ENCODE measurements at places on chromosomes 1 and 21. TPM values are rescaled to one million over a fixed set of nuclear protein-coding genes. Genes with fewer than 3 reads are reported as not detected.

GRCh38 chr21:33315946-33316710, 8.6 kb upstream of the IFNAR1 start:
- DNase-seq, result no peak

DNA sequence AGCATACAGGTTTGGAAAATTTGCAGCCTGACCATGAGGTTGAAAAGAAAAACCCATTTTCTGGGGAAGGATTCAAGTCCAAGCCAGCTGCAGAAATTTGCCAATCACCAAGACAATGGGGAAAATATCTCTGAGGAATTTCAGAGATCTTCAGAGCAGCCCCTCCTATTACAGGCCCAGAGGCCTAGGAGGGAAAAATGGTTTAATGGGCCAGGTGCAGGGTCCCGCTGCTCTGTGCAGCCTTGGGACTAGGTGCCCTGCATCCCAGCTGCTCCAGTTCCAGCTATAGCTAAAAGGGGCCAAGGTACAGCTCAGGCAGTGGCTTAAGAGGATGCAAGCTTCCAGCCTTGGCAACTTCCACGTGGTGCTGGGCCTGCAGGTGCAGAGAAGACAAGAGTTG, 113.5 kb downstream of the GABPA start:
- DNase-seq, result no peak

KRTAP7-1 gene
- not detected for total RNA-seq

DNA sequence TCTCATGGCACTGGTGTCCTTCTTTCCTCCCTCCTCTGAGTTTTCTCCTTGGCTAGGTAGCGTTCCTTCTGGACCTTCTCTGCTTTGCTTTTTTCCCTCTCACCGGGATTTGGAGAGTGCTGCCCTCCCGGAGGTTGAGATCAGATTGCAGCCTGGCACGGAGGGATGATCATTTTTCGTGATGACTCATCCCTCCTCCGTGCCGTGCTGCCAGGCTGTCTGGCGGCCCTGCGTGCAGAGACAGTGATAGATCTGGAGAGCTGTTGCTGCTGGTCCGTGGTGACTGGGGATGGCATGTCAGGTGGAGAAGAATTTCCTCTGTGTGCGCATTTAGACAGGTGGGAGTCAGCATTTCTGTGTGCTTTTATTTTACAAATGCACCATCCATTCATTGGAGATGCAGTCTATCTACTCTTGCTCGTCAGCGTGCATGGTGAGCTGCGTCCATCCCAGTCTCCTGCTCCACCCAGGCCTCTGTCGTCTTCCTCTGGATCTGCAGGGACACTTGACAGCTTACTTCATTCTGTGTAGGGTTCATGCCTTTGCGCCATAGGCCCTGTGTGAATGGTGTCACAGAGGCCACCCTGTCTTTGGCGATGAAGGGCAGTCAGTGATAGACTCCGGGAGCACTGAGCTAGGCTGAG, 104.4 kb downstream of the PCBP3 start:
- peak; percentile 92 for DNase-seq

DNA sequence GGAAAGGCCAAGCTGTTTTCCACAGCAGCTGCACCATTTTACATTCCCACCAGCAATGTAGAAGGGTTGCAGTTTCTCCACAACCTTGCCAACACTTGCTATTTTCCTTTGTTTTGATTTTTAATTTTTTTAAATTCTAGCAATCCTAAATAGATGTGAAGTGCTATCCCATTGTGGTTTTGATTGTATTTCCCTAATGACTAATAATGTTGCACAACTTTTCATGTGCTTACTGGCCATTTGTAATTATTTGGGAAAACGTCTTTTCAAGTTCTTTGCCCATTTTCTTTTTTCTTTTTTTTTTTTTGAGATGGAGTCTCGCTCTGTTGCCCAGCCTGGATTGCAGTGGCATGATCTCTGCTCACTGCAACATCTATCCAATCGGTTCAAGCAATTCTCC, 53.9 kb downstream of the VCAM1 start:
- no peak for DNase-seq

GRCh38 chr1:59396387-59396786, 99.5 kb downstream of the FGGY start:
- DNase-seq, result no peak

- no peak for DNase-seq
These were observed 712 bp downstream of the TEKT2 start for GRCh38 chr1:36084497-36085115.

SPRR2F gene
- total RNA-seq, result not detected

- no peak for DNase-seq
These were observed 70.7 kb downstream of the RPE65 start for GRCh38 chr1:68379085-68379478.

KCNJ6 gene
- not detected for total RNA-seq

GRCh38 chr1:26862781-26863684, at the start of gene SFN:
SFN (plus strand) TSS chr1:26863149; CDS start chr1:26863213, 64 bp downstream.
- peak; percentile 72 for DNase-seq

- no peak for DNase-seq
These were observed 149.4 kb downstream of the FAM78B start for GRCh38 chr1:166017395-166017794.

- no peak for DNase-seq
These were observed 39.0 kb upstream of the SYNC start for GRCh38 chr1:32741413-32742198.

DNA sequence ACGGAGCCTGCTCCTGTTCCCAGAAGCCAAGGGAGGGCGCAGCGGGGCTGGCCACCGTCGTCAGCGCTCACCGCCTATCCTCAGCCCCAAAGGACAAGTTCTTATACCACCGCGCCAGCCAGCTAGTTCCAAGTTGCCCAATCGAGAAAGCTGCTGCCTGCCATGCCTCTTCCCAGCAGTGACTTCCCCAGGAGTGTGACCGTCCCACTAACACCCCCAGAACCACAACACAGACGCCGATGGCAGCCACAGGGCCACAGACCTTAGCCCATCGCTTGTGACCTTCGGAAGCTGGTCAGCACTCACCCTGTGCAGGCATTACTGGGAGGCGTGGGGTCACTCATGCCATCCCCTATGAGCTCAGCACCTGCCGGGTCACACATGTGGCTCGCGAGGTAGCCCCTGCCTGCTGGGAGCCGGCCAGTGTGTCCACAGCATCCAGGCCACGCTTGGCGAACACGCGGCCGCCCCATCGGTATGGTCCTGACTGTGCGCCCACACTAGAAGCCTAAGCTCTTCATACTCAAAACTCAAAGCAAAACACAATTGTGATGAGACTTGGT, 20.1 kb downstream of the NADK start:
- DNase-seq, result peak; percentile 5

- DNase-seq, result no peak
These were observed 29.1 kb downstream of the LAMB3 start for GRCh38 chr1:209622841-209623829.

DNA sequence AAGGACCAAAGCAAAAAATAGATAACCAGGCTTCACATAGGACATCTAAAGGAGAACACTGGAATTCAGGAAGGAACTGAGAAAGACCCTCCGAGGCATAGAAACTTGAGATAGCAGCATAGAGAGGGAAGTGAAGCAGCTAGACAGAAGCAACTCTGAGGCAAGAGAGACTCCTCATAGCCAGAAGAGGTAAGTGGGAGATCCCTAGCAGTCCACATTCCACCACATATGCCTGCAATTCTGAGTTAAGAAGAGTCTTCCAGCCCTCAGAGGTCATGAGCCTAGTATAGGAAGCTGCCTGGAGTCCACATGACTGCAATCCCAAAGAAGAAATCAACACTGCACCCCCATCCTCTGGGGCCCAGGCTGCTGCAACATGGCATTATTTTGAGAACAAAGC, 13.9 kb upstream of the FGGY start:
- no peak for DNase-seq

GRCh38 chr1:246724016-246724730, at the start of gene SCCPDH:
SCCPDH (plus strand) TSS chr1:246724409; CDS start chr1:246724423, 14 bp downstream.
- DNase-seq, result peak; percentile 25

- DNase-seq, result peak; percentile 9
These were observed 72.8 kb downstream of the CD2 start for GRCh38 chr1:116826818-116827606.

DNA sequence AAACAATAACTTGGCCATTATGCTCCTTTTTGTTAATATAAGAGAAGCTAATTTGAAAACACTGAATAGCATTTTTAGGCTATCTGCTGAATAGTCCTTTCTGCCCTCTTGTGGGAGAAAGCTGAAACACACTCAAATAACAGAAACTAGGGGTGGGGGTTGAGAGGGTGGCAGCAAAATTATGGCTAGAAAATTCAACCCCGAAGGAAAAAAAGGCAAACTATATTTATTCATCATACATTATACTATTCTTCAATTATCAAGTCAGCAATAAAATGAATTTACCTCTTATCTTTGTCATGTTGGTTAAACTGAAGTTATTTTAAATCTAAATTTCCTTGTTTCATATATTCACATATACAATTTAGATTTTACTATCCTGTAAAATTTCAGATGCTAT, 255.9 kb downstream of the FAF1 start:
- peak; percentile 38 for DNase-seq

GRCh38 chr1:10057796-10058195, 25.0 kb downstream of the UBE4B start:
- no peak for DNase-seq

CYP4B1 gene
- not detected for total RNA-seq

DNA sequence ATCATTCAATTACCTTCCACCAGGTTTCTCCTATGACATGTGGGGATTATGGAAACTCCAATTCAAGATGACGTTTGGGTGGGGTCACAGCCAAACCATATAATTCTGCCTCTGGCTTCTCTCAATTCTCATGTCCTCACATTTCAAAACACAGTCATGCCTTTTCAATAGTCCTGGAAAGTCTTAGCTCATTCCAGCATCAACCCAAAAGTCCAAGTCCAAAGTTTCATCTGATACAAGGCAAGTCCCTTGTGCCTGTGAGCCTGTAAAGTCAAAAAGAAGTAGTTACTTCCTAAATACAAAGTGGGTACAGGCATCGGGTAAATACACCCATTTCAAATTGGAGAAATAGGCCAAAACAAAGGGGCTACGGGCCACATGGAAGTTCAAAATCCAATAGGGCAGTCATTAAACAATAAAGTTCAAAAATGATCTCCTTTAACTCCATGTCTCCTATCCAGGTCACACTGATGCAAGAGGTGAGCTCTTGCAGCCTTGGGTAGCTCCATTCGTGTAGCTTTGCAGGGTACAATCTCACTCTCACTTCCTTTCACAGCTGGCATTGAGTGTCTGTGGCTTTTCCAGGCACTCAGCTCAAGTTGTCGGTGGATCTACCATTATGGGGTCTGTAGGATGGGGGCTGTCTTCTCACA, 112.9 kb downstream of the FCRL5 start:
- DNase-seq, result no peak

DNA sequence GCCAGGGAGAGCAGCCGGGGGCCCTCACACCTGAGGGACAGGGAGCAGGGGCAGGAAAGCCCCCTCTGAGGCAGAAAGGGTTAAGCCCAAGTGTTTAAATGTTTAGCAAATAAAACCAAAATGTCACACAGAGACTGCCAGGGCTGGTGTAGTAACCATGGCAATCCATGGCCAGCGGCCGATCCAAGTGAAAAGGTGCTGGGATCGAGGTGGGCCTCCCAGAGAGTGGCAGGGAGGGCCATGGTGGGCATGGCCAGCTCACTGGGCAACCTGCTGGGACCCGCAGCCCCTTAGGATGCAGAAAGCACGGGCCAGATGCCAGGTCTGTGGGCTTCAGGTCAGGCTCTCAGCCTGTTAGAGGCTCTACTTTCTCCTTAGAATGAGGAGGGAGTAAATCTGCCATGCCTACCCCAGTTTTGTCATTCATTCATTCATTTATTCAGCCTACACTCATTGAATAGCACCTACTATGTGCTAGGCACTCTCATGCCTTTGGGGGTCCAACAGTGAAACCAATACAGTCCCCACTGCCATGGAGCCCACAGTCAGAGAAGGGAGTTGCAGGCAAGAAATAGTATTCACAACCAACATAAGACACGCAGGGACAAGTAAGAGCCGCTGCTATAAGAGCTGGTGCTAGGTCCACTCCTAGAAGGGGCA, 56.1 kb downstream of the KCNN3 start:
- DNase-seq, result no peak

DNA sequence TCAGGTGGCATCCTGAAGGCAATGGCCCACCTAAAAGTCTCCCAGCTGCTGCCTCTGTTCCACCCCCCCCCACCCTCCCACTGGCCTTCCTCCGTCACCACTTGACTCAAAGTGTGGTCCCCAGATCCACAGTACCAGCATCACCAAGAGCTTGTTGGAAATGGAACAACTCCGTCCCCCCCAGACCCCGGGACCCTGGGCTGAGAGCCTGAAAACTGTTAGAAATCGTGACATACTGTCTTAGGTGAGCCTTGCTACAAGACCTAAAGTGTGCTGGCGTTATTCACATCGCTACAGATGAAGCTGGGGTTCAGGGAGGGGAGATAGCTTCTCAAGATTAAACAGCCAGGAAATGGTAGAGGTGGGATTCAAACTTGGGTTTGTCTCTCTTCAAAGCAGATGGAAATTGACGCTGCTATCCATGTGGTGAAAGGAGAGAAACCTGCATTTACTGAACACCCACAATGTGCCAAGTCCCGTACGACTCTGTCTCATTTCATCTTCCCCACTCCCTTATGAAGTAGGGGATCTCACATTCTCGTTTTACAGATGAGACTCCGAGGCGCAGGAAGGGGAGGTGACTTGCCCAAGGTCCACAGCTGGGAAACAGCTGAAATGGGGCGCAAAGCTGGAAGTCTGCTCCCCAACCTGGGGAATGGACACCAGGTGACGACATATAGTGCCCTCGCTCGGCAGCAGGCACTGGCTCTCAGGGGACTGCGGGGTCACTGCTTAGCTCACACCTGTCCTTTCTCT, 52.8 kb upstream of the IFFO2 start:
- no peak for DNase-seq

DNA sequence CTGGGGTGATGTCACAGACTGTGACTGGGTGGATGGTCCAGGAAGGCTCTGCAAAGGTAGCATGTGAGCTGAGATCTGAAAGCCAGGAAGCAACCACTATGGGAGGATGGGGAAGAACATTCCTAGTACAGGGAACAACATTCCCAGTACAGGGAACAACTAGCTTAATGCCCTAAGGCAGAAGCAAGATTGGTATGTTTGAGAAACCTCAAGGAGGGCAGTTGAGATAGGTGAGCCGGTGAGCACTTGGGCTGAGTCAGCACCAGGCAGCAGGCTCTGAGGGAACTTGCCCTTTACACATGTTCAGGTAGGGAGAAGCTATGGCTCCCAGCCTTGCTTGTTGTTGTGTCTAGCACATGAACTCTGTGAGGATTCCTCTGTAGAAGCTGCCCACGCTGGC, 24.2 kb upstream of the CACNA1E start:
- no peak for DNase-seq

BARHL2 gene
- not detected for total RNA-seq

- no peak for DNase-seq
These were observed 1.5 kb downstream of the SPATA6 start for GRCh38 chr1:48470481-48470855.

HSPA6 gene
- total RNA-seq, result 0.16 TPM

DNA sequence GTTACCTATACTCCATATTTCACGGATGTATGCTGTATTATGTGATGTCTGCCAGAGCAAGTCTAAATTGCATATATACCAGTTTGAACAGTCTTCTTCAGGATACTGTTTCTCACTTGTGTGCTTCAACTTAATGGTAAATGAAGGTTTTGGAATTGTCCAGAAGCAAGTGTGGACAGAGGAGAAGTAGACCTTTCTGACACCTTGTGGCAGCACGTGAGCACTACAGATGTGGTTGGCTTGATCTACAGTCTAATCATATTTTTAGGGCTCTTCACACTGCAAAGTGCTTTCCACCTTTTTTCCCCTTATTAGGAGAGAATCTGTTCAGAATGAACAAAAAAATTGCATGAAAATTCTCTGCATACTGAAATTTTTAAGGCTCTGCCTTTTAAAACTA, 10.9 kb downstream of the MORC3 start:
- peak; percentile 62 for DNase-seq

CD34 gene
- not detected for total RNA-seq

SPRTN gene
- total RNA-seq, result 14.7 TPM

GRCh38 chr1:62687421-62687902, 724 bp downstream of the DOCK7 start:
- peak; percentile 15 for DNase-seq

LRRC39 gene
- total RNA-seq, result not detected

Data from H4 (cell line).